ENCODE measurements at places on chromosomes 6 and 20. TPM values are rescaled to one million over a fixed set of nuclear protein-coding genes. Genes with fewer than 3 reads are reported as not detected.

The CGAS gene
- 4.6 TPM for polyA plus RNA-seq

The CCN5 gene
- polyA plus RNA-seq, result not detected

The TTLL9 gene
- polyA plus RNA-seq, result not detected

The MYB gene
- polyA plus RNA-seq, result 1.0 TPM

The NCOA6 gene
- polyA plus RNA-seq, result not detected

The C6orf132 gene
- 0.36 TPM for polyA plus RNA-seq

The CUL7 gene
- polyA plus RNA-seq, result 41.5 TPM

The C4A gene
- polyA plus RNA-seq, result not detected

The CRYBG1 gene
- polyA plus RNA-seq, result 2.1 TPM

The OXT gene
- 0.41 TPM for polyA plus RNA-seq

The SMLR1 gene
- 0.47 TPM for polyA plus RNA-seq

The ALDH5A1 gene
- 9.1 TPM for polyA plus RNA-seq

The SLC13A3 gene
- polyA plus RNA-seq, result 2.7 TPM

The SUMO4 gene
- not detected for polyA plus RNA-seq

The BPIFB1 gene
- 0.14 TPM for polyA plus RNA-seq

The ID1 gene
- polyA plus RNA-seq, result 38.0 TPM

The EMILIN3 gene
- 28.1 TPM for polyA plus RNA-seq

The ZBTB12 gene
- 9.7 TPM for polyA plus RNA-seq

The PLAGL1 gene
- polyA plus RNA-seq, result 306 TPM

The BANF2 gene
- polyA plus RNA-seq, result not detected

The GSTA3 gene
- polyA plus RNA-seq, result not detected

The TINAG gene
- not detected for polyA plus RNA-seq

The KIAA0408 gene
- 28.4 TPM for polyA plus RNA-seq

The SLC17A2 gene
- not detected for polyA plus RNA-seq

The PPP1R14C gene
- polyA plus RNA-seq, result 39.4 TPM

The EFCAB8 gene
- 0.24 TPM for polyA plus RNA-seq

The OTOR gene
- not detected for polyA plus RNA-seq

The OVOL2 gene
- not detected for polyA plus RNA-seq

The ZNF76 gene
- polyA plus RNA-seq, result 30.5 TPM

The TRPC4AP gene
- polyA plus RNA-seq, result 62.0 TPM

The ABRACL gene
- 62.0 TPM for polyA plus RNA-seq

The TXLNB gene
- 152 TPM for polyA plus RNA-seq

The ROS1 gene
- polyA plus RNA-seq, result 0.38 TPM

The SLC2A10 gene
- not detected for polyA plus RNA-seq

The IER3 gene
- polyA plus RNA-seq, result 10.2 TPM

The ESR1 gene
- 2.0 TPM for polyA plus RNA-seq

The TRMT11 gene
- not detected for polyA plus RNA-seq

The TRIM10 gene
- 0.15 TPM for polyA plus RNA-seq

The ELOVL5 gene
- not detected for polyA plus RNA-seq

The VNN1 gene
- polyA plus RNA-seq, result 0.38 TPM

The ADTRP gene
- not detected for polyA plus RNA-seq

The FOXA2 gene
- polyA plus RNA-seq, result not detected

The GNAS-AS1 gene
- not detected for polyA plus RNA-seq

The AIF1 gene
- 15.2 TPM for polyA plus RNA-seq

The SLC26A8 gene
- 0.08 TPM for polyA plus RNA-seq

The PTK6 gene
- 0.47 TPM for polyA plus RNA-seq

The DNAJC5 gene
- not detected for polyA plus RNA-seq

The COL19A1 gene
- polyA plus RNA-seq, result 3.5 TPM

The PGC gene
- not detected for polyA plus RNA-seq
